ENCODE measurements at places on chromosomes 1 and 21. TPM values are rescaled to one million over a fixed set of nuclear protein-coding genes. Genes with fewer than 3 reads are reported as not detected.

DNA sequence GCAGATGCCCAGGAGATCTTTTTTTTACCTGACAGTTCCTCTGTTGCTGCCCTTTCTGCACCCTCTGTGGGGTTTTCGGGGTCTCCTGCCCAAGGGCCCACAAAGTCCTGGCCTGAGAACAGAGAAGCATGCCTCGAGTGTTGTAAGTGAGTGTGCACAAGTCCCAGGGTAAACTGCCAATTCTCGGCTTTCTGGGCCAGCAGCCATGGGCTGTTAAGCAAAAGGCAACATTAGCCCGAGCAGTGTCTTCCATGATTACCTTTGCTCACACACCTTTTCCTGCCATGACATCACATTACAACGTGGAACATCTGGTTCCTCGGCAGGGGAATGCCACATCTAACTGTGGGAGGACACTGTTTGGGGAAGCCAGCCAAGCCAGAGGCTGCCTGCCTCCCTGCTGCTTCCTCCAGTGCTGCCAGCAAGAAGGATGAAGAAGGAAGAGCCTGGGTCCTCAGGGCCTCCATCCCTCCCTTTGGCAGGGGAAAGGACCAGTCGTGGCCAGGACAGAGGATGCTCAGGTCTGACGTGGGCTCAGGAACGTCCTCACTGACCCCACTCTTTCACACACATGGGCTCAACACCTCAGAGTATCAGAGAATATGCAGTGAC lies 485.9 kb downstream of the OMA1 start:
- H3K36me3 ChIP-seq, result no peaks in the 10 kb centered on the region
- no peak overlapping the region for H3K4me3 ChIP-seq
- H3K4me1 ChIP-seq, result no peaks in the 10 kb centered on the region
- no peaks in the 10 kb centered on the region for H3K27me3 ChIP-seq
- no peak for DNase-seq
- H3K27ac ChIP-seq, result no peak overlapping the region

DNA sequence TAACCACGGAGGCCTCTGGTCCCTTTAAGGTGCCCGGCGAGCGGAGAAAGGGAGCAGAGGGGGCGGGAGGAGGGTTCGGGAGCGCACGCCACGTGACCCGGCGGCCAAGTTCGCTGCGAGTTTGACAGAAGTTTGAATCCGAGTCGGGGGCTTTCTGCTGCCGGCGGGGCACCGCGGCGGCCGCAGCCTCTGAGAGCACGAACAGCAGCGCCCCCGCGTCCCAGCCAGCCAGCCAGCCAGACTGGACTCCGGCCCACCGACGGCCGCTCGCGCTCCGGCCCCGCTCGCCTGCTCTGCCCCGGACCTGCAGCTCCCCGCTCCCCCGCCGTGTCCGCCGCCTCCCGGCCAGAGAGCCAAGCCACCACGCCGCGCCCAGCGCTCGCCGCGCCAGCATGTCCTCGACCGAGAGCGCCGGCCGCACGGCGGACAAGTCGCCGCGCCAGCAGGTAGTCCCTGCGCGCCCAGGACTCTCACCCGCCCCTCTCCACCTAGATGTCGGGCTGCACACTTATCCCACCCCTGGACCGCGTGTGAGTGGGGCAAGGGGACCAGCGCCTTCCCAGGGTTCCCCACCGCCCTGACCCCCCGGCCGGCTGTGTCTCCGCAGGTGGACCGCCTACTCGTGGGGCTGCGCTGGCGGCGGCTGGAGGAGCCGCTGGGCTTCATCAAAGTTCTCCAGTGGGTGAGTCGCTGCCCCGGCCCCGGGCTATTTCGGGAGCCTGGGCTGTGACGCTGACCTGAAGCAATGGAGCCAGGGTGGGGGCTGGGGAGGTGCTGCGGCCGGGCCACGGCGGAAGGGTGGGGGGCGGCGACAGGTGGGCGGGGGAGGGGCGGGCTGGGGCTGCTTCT lies at the start of gene SYPL2:
SYPL2 (plus strand) TSS at position 95 of the 849 bp plus-strand sequence; CDS start at position 393, 298 bp downstream.
- no peaks in the 10 kb centered on the region for H3K27me3 ChIP-seq
- H3K4me1 ChIP-seq, result no peaks in the 10 kb centered on the region
- no peak for DNase-seq
- no peaks in the 10 kb centered on the region for H3K36me3 ChIP-seq

- no peak overlapping the region for H3K27ac ChIP-seq
- H3K4me3 ChIP-seq, result peak overlapping the region; percentile 96
- no peaks in the 10 kb centered on the region for H3K27me3 ChIP-seq
- no peaks in the 10 kb centered on the region for H3K36me3 ChIP-seq
Measured at GRCh38 chr1:1400576-1401456, 1.7 kb upstream of the CCNL2 start.

GRCh38 chr1:4854367-4854766 lies 200.0 kb downstream of the AJAP1 start:
- no peak for DNase-seq
- no peaks in the 10 kb centered on the region for H3K36me3 ChIP-seq
- H3K4me1 ChIP-seq, result no peaks in the 10 kb centered on the region
- H3K4me3 ChIP-seq, result no peak overlapping the region

GRCh38 chr1:24540906-24541710 lies 14.8 kb upstream of the NCMAP start:
- H3K27me3 ChIP-seq, result no peaks in the 10 kb centered on the region
- peak; percentile 31 for DNase-seq
- peaks cover 4% of the 10 kb centered on the region for H3K4me1 ChIP-seq
- no peaks in the 10 kb centered on the region for H3K36me3 ChIP-seq
- no peak overlapping the region for H3K4me3 ChIP-seq

DNA sequence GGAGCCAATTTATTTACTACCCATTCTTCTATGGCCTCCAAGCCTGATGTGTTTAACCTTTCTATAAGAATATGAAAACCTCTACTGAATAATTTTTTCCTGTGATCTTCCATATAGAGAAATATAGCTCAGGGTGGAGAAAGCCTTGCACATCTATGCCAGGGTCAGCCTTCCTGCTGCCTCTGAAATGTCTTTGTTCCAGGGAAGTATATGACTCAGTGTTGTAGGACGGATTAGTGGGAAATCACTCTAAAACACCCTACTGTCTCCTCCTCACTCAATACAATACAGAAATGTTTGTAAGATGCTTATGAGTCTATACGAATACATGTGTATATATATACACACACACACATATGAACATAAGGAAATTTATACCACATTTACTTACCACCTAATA lies 1044.9 kb downstream of the BRINP3 start:
- H3K27ac ChIP-seq, result no peak overlapping the region
- H3K27me3 ChIP-seq, result no peaks in the 10 kb centered on the region
- H3K36me3 ChIP-seq, result no peaks in the 10 kb centered on the region

GRCh38 chr1:188188317-188188716 lies 1359.6 kb downstream of the PLA2G4A start:
- no peaks in the 10 kb centered on the region for H3K27me3 ChIP-seq
- H3K36me3 ChIP-seq, result no peaks in the 10 kb centered on the region
- H3K4me1 ChIP-seq, result no peaks in the 10 kb centered on the region
- DNase-seq, result no peak

GRCh38 chr1:180811886-180812285 lies 100.8 kb upstream of the KIAA1614 start:
- no peak for DNase-seq
- H3K36me3 ChIP-seq, result no peaks in the 10 kb centered on the region
- no peak overlapping the region for H3K4me3 ChIP-seq
- no peaks in the 10 kb centered on the region for H3K27me3 ChIP-seq

DNA sequence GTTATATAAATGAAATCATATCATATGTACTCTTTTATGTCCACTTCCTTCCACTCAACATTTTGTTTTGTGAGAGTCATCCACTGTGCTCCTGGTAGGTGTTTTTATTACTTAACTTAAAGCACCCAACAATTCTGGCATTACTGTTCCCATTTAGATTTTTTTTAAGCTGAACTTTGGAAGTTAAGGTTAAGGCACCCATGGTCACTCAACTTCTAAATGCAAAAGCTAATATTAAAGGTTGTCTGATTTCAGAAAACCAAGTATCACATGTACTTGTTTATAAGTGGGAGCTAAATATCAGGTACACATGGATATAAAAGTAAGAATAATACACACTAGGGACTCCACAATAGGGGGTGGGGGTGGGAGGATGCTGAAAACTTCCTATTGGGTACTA lies 42.7 kb downstream of the SCMH1 start:
- DNase-seq, result no peak
- H3K27ac ChIP-seq, result no peak overlapping the region
- no peaks in the 10 kb centered on the region for H3K36me3 ChIP-seq
- H3K27me3 ChIP-seq, result no peaks in the 10 kb centered on the region
- no peak overlapping the region for H3K4me3 ChIP-seq
- H3K4me1 ChIP-seq, result no peaks in the 10 kb centered on the region

GRCh38 chr1:232110281-232111090 lies 483.9 kb downstream of the DISC1 start:
- DNase-seq, result no peak
- no peak overlapping the region for H3K27ac ChIP-seq

DNA sequence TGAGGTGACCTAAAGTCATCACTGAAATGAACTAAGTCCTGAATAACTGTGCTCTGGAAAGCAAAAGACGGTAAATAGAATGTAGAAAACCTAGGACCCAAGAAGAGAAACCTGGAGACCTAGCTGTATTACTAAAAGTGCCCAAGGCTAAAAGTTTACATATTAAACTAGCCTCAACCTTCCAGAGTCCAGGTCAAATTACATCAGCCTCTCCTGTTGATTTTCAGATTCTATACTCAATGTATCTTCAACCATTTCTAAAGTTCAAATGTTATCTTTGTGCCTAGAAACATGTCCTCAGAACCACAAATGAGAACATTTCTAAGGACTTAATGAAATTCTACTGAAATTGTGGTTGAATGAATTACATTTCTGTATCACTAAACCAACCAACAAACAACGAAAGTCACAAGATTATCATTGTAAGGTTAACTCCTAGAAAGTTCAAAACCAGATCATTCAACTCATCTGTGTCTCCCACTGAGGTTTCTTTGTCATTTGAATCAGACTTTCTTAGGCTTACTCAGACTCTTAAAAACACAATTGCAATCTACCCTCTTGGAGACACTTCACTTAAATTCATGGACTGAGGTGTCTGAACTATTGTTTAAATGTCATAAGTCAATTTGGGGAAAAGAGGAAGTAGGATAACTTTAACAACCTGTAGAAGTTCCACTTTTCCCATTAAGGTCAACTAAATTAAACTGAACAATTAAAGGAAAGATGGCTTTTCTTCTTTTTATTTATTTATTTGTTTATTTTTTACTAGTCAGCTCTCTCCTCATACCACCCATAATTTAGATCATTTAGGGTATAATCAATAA lies 207.7 kb downstream of the BARHL2 start:
- H3K27me3 ChIP-seq, result no peaks in the 10 kb centered on the region
- H3K4me3 ChIP-seq, result no peak overlapping the region
- no peaks in the 10 kb centered on the region for H3K4me1 ChIP-seq
- H3K36me3 ChIP-seq, result no peaks in the 10 kb centered on the region
- DNase-seq, result no peak
- no peak overlapping the region for H3K27ac ChIP-seq

GRCh38 chr1:197441999-197442414 lies 174.0 kb downstream of the CRB1 start:
- H3K4me1 ChIP-seq, result no peaks in the 10 kb centered on the region
- H3K27ac ChIP-seq, result no peak overlapping the region
- H3K4me3 ChIP-seq, result no peak overlapping the region
- no peaks in the 10 kb centered on the region for H3K27me3 ChIP-seq

DNA sequence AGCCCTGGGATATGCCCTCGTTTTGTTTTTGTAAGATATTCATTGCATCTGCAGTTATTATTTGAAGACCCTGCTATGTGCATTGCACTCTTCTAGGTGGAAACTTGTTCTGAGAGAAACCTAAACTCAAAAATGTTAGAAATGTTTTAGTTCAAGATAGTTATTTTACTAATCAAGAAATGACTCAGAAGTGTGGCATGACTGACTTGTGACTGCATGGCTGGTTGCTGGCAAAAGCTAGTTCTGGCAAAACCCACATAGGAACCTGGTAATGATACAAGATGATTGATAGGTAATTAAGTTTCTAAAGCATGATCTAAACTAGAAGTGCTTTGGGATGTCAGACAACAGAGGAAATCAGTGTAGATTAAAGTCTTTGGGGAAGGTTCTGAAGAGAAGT lies 33.8 kb upstream of the NFASC start:
- no peaks in the 10 kb centered on the region for H3K27me3 ChIP-seq
- H3K4me1 ChIP-seq, result no peaks in the 10 kb centered on the region
- H3K36me3 ChIP-seq, result no peaks in the 10 kb centered on the region
- no peak for DNase-seq
- no peak overlapping the region for H3K4me3 ChIP-seq

DNA sequence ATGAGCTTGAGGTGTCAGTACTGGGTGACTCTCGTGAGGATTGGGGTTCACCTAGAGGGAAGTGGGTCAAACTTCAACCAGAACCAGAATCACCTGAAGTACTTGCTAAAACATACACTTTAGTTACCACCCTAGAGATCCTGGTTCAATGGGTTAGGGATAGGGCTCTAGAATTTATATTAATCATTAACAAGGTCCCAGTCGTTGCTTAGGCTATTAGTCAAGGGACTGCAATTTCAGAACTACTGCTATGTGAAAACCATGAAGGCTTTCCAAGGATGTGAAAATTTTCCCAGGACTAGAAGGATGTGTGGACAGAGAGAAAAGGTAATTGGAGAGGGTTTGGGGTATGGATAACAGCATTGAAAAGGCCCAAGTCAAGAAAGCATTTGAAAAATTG lies 162.6 kb downstream of the GRIK1 start:
- no peaks in the 10 kb centered on the region for H3K36me3 ChIP-seq
- no peak overlapping the region for H3K4me3 ChIP-seq
- H3K4me1 ChIP-seq, result no peaks in the 10 kb centered on the region
- no peak overlapping the region for H3K27ac ChIP-seq
- DNase-seq, result no peak

GRCh38 chr1:244429818-244430217 lies 21.9 kb downstream of the ADSS2 start:
- H3K27ac ChIP-seq, result no peak overlapping the region
- no peaks in the 10 kb centered on the region for H3K4me1 ChIP-seq
- no peak for DNase-seq
- H3K36me3 ChIP-seq, result no peaks in the 10 kb centered on the region
- no peaks in the 10 kb centered on the region for H3K27me3 ChIP-seq

DNA sequence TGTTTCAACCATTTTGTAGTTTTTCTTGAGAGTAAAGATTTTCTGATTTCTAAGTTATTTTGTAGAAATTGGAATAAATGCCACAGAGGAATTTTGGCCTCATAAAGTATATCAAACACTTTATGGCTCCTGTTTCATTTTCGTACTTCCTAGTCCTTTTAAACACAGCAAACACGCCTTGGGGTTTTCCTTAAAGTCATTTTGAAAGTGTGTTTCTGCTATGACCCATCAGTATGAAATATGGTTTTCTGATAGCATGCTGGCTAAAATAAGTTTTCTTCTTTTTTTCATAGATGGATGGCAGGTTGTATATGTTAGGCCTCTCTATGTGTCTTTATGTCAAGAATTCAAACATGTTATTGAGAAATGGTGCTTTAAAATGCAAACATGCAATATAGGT lies 940.1 kb upstream of the TMPRSS15 start:
- H3K4me3 ChIP-seq, result no peak overlapping the region
- H3K27me3 ChIP-seq, result no peaks in the 10 kb centered on the region
- no peaks in the 10 kb centered on the region for H3K36me3 ChIP-seq
- no peak overlapping the region for H3K27ac ChIP-seq

Gene ADAMTS1
- total RNA-seq, result 19.4 TPM

Gene TNNT2
- total RNA-seq, result 3.5 TPM

Gene DTL
- 1.5 TPM for total RNA-seq

Gene BNIPL
- total RNA-seq, result 14.8 TPM

Gene FAM163A
- total RNA-seq, result not detected

Gene GJA9
- total RNA-seq, result 0.28 TPM

Gene PALMD
- total RNA-seq, result 18.2 TPM

Gene AMY1C
- not detected for total RNA-seq

Gene TRIM46
- total RNA-seq, result 1.6 TPM

Gene TDRD10
- 11.4 TPM for total RNA-seq

Gene OR6K3
- total RNA-seq, result not detected

Gene RHOU
- total RNA-seq, result 75.9 TPM

Data from prostate gland (tissue), 2 donors.